ENCODE measurements at places on chromosomes 16 and 17.

DNA sequence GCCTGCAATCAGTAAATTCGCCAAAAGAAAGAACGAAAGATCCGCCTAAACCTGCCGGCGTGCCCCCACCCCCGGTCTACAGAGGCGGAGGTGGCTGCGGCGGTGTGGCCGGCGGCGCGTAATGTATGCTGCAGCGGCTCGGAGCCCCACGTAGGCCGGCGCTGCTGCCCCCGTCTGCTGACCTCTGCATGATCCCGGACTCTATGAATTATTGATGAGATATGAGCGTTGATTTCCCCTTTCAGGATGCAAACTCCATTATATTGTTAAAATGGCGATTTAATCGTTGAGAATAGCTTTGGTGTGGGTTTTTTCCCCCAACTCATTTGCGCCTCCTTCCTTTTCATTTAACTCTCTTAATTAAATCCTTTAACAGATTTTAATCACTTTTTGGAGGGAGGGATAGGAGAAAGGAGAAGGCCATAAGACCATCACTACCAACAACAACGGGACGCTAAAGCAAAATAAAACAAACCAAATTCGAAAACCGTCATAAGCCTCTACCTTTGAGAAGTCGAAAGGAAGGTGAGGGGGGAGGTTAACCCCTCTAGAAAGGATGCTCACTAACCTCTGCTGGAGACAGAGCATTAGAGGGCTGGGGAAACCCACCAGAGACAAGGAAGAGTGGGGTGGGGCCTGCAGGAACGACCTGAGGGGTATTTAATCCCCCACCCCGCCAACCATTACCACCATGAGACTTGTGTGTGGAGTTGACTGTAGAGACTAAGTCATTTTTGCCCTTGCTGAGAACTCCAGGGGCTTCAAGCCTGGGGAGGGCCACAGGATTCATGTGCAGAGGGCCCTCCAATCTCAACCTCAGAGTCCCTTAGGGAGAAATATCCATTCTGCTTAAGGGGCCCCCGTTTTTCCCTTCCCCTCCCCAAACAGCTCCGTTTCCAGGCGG, 3.4 kb downstream of the HOXB3 start:
- DNase-seq = no peak

DNA sequence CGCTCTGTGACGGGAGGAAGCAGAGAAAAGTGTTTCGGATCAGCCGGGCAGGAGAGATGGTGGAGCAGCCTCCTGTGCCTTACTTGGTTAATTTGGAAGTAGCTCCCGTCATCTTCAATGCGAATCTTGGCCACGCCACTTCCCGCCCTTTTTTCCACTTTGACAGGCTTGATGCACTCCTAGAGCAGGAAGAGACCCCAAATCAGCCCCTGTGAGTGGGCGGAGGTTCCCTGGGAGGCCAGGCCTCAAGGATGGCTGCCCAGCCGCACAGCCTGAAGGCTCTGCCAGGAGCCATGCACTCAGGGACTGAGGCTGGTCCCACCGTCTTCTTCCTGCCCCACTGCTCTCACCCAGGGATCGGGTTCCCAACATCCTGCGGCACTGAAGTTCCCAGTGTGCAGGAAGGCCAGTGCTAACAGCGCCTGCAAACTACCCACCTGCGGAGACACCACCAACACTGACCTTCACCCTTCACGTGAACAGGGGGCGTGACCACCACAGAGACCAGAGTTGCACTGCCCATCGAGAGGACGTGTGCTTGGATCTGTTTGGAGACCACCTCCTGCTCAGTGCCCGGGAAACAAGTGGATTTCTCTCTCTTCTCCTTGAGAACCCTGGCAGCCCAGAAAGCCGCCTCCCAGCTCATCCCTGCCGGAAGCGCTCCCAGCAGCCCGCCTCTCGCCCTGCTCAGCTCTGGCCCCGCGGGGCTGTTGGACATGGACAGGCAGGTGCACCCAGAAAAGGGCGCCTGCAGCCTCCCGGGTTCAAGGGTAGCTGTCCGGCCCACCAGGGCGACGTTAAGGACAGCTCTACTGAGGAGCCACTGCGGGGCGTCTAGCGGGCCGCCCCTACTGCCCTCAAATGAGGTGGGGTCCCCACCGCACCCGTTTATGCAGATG, 988 bp downstream of the CIAO3 start:
- no peak for DNase-seq

- DNase-seq = peak; percentile 92
Observed at GRCh38 chr16:28531777-28532744, 6.7 kb downstream of the NUPR1 start.

DNA sequence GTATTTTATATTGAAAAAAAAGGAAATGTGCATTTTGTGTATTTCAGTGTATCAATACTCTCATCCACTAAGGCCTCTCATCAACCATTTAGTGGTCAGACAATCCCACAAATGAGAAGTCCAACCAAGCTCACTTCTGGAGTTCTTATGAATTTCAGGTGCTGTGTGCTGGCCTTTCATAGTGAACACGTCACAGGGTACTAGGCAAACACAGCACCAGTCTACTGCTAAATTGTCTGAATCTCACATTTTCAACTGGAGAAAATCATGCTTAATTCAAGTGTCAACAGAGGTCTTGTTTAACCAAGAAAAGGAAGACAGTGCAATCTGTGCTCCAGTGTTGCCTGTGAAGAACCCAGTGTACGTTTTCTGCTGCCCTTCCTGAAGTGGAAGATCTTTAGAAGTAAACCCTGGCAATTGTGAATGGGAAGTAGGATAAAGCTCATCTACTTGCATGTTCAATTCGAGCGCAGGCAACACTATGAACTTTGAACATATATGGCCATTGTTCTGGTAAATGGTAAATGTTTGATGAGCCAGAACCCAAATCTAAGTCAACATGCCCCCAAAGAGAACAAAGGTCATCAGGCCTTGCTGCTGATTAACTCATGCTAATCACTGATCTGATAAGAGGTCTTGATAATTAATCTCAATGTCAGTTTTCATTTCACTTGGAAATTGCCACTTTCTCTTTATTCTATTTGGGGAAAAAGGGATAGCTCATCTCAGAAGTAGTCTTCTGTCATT, 439.2 kb upstream of the SOX9 start:
- no peak for DNase-seq

- no peak for DNase-seq
Observed at GRCh38 chr17:1260086-1260769, 10.0 kb upstream of the BHLHA9 start.

- no peak for DNase-seq
Observed at GRCh38 chr16:84323606-84324005, 28.9 kb downstream of the WFDC1 start.

DNA sequence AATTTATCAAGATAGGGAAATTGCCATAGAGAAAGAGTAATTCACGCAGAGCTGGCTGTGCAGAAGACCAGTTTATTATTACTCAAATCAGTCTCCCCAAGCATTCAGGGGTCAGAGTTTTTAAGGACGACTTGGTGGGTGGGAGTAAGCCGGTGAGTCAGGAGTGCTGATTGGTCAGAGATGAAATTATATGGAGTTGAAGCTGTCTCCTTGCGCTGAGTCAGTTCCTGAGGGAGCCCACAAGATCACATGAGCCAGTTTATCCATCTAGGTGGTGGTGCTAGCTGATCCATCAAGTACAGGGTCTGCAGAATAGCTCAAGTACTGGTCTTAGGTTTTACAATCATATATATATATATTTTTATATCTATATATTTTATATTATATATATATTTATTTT, 6.0 kb upstream of the AQP8 start:
- no peak for DNase-seq

GRCh38 chr16:79612207-79612606, 11.7 kb upstream of the MAF start:
- DNase-seq = no peak

GRCh38 chr17:82910041-82910481, 70.2 kb upstream of the ZNF750 start:
- DNase-seq = no peak

DNA sequence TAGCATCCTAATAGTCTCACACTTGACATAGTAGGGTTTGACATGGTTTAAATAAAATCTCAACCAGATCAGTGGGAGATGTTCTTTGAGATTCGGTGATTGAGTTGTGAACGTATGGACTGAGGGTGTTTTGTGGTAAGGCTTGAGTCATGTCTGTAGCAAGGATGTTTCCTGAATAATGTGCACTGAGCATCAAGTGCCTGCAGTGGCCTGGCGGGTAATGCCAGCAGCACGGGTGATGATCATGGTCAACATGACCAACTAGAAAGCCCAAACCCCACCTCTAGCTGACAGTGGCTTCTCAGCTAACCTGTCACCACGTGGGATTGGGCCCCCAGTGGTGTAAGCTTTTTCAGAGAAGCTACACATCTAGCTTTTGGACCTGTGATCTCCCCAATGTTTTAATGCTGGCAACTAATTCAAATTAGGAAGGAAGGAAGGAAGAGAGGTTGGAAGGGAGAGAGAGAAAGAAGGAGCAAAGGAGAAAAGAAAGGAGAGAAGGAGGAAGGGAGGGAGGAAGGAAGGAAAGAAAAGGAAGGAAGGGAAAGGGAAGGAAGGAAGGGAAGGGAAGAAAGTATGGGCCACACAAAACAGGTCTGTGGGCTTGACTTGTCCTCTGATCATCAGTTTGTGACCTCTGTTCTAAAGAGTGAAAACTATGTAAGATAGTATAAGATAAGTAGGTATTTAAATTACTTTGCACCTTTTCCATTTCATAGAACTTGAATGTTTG, 55.4 kb downstream of the WWOX start:
- DNase-seq = no peak

- DNase-seq = no peak
Observed at GRCh38 chr16:20971401-20971800, 70.8 kb downstream of the LYRM1 start.

DNA sequence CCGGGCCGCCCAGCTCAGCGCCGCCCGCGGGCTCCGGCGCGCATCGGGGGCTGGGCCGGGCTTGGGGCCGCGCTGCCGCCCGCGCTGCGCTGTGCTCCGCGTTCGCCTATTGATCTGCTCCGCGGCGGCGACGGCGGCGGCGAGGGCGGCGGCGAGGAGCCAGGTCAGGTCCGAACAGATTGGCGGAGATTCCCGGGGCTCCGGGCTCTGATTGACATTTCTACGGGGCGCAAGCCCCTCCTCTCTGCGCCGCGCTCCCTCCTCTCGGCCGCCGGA, 559 bp downstream of the IRX3 start:
- DNase-seq = no peak

- no peak for DNase-seq
Observed at GRCh38 chr17:40028595-40028994, 13.4 kb downstream of the CSF3 start.

GRCh38 chr16:3215601-3216262, 19.2 kb downstream of the ZNF200 start:
- DNase-seq = no peak

- DNase-seq = peak; percentile 84
Observed at GRCh38 chr16:77971306-77972061, 50.9 kb upstream of the CLEC3A start.

DNA sequence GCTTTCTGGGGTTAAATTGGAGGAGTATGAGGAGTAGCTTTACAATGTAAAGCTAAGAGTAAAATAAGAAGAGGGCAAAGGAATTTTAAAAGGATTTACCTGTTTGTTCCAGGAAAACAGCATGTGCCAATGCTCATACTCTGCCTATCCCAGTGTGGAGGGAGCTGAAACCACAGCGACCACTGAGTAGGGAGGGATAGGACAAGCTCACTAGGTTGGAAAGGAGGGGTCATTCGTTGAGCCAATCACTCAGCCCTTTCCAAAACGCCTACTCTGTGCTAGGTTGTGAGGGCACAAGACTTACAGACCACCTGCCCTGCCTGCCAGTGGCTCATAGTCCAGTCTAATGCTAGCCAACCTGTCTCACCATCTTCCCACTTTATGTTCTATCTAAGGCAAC, 1.1 kb upstream of the DNAJC7 start:
- peak; percentile 69 for DNase-seq

GRCh38 chr17:77959126-77959925, 823 bp downstream of the TNRC6C start:
- DNase-seq = peak; percentile 62

DNA sequence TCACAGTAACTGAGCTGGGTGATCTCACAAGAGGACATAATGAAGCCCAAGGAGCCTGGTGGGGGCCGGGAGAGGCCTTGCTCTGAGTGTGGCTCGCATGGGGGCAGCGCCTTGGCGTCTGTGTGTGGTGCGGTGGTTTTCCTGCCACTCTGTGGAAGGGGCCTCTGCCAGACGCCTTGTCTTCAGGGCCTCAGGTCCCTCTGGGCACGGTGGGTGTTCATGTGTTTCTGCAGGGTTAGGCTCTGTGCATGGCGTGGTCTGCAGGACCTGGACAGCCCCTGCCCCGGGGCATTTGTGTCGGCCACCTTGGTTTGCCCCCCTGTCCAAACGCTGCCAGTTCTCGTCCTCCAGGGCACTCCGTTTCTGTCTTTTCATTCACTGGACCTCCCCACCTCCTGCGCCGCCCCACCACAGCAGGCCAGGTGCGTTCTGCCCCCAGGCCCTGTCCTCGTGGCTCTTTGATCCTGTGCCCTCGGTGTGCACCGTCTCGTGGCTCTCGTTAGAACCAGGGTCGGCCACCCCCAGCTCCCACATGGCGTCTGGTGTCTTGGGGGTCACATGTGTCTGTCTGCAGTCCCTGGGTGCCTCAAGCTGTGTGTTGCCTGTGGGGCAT, 43.7 kb upstream of the ZNF750 start:
- DNase-seq = no peak

DNA sequence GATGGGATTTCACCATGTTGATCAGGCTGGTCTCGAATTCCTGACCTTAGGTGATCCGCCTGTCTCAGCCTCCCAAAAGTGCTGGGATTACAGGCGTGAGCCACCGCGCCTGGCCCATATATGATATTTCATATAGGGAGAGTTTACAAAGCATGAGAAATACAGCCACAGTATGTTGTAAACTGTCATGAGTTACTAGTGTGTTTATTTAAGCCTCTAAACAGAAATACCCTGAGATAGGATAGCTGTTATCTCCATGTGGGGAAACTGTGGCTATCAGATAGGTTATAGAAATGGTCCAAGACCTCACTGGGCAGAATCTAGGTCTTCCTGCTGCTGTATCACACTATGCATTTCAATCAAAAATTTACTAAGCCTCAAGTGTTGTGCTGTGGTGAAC, 2.1 kb upstream of the CDK5RAP3 start:
- DNase-seq = no peak

DNA sequence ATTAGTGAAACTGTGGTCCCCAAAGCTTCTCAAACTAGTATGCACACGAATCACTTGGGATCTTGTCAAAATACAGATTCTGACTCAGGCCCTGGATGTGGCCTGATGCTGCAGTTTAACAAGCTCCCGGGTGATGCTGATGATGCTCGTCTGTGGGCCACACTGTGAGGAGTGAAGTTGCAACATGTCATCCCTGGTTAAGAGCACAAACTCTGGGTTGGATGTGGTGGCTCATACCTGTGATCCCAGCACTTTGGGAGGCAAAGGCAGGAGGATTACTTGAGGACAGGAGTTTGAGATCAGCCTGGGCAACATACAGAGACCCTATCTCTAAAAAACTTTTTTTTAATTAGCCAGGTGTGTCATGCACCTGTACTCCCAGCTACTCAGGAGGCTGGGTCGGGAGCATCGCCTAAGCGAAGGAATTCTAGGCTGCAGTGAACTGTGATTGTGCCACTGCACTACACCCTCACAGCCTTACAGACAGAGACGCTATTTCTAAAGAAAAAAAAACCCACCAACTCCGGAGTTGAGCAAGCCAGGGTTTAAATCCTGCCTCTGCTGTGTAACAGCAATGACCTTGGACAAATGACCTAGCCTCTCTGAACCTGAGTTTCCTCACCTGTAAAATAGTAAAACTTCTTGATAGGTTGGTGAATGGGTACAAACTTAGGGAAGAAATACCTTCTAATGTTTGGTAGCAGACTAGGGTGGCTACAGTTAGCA, 24.4 kb upstream of the ABAT start:
- DNase-seq = no peak

Measured in islet precursor cell (in vitro differentiated cells).